Activated CD4-positive, alpha-beta T cell treated with anti-CD3 and anti-CD28 coated beads, Interleukin-2, Interleukin-4, amounts not matched to agents 100 ng/mL and 50 ng/mL, durations not matched to agents 16 hours and 8 hours (primary cell): ENCODE measurements at places on chromosomes 2 and 18.

- DNase-seq: peak; percentile 87
Measured at GRCh38 chr2:68719912-68720311, 14.7 kb upstream of the ARHGAP25 start.

DNA sequence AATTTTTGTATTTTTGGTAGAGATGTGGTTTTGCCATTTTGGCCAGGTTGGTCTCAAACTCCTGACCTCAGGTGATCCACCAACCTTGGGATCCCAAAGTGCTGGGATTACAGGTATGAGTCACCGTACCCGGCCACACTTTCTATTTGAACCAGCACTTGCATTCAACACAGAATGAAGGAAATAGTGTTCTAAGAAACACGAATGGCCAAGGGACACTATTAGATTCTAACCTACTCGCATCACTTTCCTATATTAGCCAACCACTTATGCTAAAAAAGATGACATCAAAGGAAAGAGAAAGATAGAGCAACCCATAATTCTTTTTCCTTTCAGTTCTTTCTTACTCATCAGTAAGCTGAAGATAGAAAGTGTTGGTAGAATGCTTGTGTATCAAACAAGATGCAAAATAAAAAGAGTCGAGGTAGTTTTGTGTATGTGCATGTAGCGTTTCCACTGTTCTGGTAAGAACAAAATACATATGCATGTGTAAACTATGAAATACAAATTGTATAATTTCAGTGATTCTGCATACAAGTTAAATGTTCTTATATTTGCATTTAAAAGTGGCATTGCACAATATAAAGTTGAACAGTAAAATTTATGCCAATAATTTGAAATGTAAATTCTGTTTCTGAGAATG, 247.6 kb downstream of the CDCA7 start:
- DNase-seq: peak; percentile 5

- DNase-seq: no peak
Measured at GRCh38 chr2:42045848-42046748, 1.7 kb upstream of the PKDCC start.

DNA sequence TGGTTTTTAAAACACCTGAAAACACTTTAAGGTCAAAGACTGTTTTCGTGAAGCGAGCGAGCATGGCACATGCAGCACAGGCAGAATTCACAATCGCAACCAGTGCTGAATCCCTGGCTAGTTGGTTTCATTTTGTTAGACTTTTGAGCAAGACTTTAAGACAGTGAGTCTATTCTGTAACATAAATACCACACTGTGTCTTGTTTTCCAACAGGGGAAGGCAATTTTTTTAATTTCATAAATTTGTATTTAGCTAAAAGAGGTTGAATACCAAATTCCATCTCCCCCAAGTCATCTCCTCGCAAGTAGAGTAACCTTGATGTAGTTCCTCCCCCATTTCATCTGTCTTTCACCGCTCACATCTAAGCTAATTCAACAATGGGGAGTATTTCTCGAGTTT, 1.4 kb downstream of the CERKL start:
- no peak for DNase-seq

- DNase-seq: no peak
Measured at GRCh38 chr2:118622108-118622507, 225.3 kb downstream of the EN1 start.

GRCh38 chr2:188365058-188365641, 73.5 kb downstream of the GULP1 start:
- DNase-seq: no peak

GRCh38 chr2:172849519-172850217, 114.0 kb downstream of the RAPGEF4 start:
- no peak for DNase-seq

GRCh38 chr18:49976795-49977560, 163.6 kb upstream of the ACAA2 start:
- DNase-seq: no peak

GRCh38 chr2:142307086-142307485, 176.3 kb upstream of the LRP1B start:
- DNase-seq: no peak

DNA sequence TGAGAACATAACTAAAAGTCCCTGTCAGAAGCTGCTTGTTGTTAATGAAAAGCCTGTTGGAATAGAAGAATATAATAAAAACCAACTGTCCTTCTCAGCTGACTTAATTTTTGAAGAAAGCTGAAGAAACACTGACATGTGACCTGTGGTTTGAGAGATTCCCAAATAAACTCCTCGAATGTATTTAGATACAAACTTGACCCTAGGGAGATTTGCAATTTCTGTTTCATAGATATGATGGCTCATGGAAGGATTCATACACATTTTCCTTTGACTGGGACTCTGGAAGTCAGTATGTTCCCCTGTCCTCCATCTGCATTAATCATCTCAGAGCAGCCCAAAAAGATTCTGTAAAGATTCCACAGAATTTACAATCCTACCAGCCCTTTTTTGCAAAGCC, 195.1 kb downstream of the TMEM247 start:
- no peak for DNase-seq

GRCh38 chr2:181978351-181979150, 7.1 kb upstream of the PPP1R1C start:
- no peak for DNase-seq

DNA sequence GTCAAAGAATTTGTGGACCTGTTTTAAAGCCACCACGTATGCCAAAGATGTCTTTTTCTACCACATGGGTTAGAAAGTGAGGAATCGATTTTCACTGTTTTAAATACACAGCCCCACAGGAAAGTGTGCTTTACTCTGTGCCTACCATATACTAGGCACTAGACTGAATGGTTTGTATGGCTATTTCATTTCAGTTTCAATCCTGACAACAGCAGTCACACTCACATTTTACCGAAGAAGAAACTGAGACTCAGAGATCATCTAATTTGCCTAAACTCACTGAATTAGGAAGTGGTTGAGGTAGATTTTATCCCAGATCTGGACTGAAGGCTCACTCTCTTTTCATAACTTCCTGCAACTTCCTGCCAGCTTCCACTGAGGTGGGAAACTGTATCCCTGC, 176.4 kb downstream of the ALK start:
- no peak for DNase-seq

DNA sequence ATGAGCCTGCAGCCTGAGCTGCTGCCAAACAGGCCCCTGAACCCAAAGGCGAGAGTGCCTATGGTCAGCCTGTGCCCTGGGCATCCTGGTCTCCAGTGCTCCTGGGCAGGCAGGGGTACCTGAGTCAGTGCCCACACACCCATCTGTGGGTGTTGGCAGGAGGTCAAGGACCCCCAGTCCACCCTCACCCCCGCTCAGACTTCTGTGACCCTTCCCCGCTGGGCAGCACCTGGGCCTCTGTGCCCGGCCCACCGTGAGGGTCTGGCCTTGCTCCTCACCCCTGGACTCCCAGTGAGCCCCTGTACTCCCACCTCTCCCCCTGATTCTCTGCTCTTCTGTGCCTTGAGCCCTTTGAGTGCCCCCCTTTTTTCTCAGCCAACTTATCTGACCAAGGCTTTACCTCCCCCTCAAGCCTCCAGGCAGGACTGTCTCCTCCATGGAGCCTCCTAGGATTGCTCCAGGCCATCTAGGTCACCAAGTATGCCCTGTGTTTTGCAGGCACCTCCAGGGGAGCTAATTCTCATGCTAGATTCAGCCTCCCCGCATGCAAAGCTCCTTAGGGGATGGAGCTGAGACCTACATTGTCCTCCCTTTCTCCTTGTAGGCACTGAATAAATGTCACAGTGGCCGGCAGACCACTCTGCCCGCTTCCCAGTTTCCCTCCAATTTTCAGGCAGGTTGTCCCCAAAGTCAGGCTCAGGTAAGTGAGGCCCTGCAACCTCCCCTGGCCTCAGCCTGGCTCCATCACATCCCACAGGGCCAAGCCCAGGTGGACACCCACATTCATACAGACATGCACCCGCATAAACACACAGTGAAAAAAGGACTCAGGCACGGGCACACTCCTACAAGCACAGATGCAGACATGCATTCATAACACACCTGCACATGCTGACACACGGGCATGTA, 21.9 kb upstream of the PTMA start:
- no peak for DNase-seq

- DNase-seq: no peak
Measured at GRCh38 chr2:239153806-239154591, 246.8 kb downstream of the HDAC4 start.

- no peak for DNase-seq
Measured at GRCh38 chr18:63604791-63605567, 17.8 kb downstream of the SERPINB13 start.

- no peak for DNase-seq
Measured at GRCh38 chr2:144449028-144449406, 70.9 kb downstream of the ZEB2 start.

DNA sequence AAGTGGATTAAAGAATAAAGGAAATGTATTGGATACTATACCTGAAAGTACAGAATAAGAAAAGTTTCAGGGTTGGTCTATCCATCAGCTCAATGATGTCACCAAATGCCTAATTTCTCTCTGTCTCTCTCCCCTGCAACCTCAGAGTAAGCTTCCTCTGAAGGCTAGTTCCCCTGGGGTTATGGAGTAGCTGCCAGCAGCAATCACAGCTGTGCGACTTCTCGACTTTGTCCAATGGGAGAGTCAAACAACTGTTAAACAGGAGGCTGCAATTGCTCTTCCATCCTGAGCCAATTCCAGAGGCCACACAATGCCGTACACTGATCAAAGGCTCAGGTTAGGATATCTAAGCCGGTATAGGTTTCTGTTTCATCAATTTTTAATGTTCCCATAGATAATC, 95.3 kb upstream of the FANCL start:
- no peak for DNase-seq

GRCh38 chr2:236805800-236806531, 236.3 kb downstream of the ACKR3 start:
- no peak for DNase-seq

GRCh38 chr18:36083729-36084128, 16.4 kb upstream of the RPRD1A start:
- DNase-seq: peak; percentile 34

GRCh38 chr2:180699657-180700361, 280.6 kb upstream of the UBE2E3 start:
- DNase-seq: no peak

DNA sequence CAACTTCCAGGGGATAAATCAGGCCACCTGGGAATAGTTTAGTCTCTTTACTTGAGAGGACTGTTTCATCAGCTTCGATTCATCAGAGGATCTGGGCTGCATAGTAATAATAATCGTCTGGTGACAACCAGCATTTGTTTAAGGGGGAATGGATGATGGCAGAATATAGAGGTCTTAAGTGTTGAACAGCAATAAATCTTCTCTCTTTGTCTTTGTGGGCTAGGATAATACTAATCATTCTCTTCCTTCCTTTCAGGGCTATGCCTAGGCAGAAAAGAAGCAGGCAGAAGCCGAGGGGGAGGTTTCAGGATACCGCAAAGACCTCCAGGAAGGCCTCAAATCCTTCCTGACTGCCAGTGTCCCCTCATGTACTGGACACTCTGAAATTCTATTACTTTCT, 150.4 kb upstream of the GAREM1 start:
- no peak for DNase-seq

DNA sequence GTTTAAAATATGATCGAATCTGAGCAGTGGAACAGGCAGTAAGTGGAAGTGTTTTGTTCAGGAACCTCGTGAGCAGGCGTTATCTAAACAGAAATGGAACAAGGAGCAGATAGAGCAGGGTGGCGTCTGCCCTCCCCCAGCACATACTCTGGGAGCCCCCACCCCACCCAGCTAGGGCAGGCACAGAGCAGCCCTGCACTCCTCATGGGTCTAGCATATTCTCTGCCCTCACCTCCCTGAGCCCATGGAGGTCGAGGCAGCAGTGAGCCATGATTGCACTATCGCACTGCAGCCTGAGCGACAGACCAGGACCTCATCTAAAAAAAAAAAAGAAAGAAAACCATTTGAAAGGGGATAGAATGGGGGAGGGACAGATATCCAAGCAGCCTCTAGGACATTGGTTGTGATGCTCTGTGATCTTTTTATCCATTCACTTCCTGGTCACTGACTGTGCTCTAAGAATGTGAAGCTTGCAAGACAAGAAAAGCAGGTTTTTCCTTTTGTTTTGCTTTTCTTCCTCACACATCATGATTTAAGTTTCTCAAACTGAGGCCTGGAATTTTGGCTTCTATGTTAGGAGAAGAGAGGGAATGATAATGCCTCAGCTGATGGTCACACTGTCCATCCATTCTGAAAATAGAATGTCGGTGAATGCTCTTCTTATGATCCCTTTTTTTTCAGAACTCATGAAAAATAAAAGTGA, 3.1 kb downstream of the MLPH start:
- DNase-seq: no peak

- no peak for DNase-seq
Measured at GRCh38 chr2:63553049-63553448, 35.2 kb downstream of the WDPCP start.

GRCh38 chr2:69741229-69741574, 732 bp upstream of the ANXA4 start:
- DNase-seq: peak; percentile 35

GRCh38 chr18:5175378-5175777, 21.7 kb downstream of the AKAIN1 start:
- DNase-seq: no peak

GRCh38 chr2:190849774-190850173, 30.8 kb upstream of the GLS start:
- no peak for DNase-seq
